Endothelial cell (in vitro differentiated cells): ENCODE measurements at places on chromosomes 16 and 17.

DNA sequence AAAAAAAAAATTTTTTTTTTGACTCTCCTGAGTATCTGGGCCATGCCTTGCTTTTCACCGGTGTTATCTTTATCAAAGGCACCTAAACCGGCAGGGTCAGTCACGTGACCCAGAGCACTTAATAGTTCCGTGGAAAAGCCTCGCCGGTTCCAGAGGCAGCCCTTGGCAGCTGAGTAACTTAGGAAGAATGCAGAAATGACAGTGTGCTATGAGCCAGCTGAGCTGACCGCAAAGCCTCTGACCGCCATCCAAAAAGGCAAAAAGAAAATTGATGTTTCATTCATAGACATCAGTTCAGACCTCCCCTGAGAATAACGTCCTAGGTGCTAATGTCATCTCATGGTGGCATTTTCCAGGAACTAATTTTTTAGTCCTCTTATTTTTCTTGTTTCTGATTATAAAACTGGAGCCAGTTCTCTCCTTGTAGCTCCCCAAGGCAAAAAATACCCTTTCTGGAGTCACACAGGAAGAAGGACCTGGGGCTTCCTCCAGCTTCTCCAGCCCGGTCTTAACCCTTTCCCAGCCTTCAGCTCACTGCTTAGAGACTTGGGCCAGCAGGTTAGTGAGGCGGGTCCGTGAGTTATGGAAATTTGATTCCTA, 122.6 kb downstream of the SOCS1 start:
- peaks cover 48% of the 10 kb centered on the region for H3K4me1 ChIP-seq
- DNase-seq: no peak
- H3K27ac ChIP-seq: peak overlapping the region; percentile 62
- H3K4me3 ChIP-seq: peak overlapping the region; percentile 26

- no peaks in the 10 kb centered on the region for H3K4me1 ChIP-seq
- no peaks in the 10 kb centered on the region for H3K27me3 ChIP-seq
- H3K27ac ChIP-seq: no peak overlapping the region
- H3K4me3 ChIP-seq: no peak overlapping the region
- DNase-seq: no peak
- peaks cover under 1% of the 10 kb centered on the region for H3K36me3 ChIP-seq
Measured at GRCh38 chr17:82087961-82088837, 9.8 kb downstream of the FASN start.

DNA sequence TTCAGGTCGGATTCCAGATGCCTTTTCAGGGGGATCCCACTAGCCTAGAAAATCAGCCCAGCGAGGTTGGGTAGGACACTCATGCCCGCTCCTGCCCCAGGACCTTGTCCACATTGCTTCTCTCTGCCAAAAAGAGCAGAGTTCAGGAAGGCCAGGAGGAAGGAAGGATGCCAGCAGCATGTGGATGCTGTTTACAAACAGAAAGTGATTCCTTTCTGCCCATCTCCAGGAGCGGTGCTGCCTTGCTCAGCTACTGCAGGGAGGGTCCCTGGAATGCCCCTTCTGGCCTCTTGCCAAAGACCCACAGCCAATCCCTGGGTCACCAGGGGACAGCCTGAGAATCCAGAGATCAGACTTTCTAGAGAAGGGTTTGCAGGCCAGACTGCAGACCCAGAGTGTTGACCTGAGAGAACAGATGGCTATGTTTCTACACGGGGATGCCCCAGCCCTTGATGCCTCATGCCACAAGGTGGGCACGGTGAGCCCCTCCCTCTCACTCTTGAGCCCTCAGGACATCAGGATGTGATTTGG, 32.3 kb upstream of the EMP2 start:
- no peaks in the 10 kb centered on the region for H3K36me3 ChIP-seq
- no peak overlapping the region for H3K27ac ChIP-seq
- no peak overlapping the region for H3K4me3 ChIP-seq
- DNase-seq: no peak

GRCh38 chr17:48634493-48635208, 8.5 kb upstream of the HOXB9 start:
- peaks cover 15% of the 10 kb centered on the region for H3K4me1 ChIP-seq
- peak overlapping the region; percentile 51 for H3K4me3 ChIP-seq
- H3K27me3 ChIP-seq: peaks cover 39% of the 10 kb centered on the region
- no peaks in the 10 kb centered on the region for H3K36me3 ChIP-seq
- H3K27ac ChIP-seq: no peak overlapping the region

DNA sequence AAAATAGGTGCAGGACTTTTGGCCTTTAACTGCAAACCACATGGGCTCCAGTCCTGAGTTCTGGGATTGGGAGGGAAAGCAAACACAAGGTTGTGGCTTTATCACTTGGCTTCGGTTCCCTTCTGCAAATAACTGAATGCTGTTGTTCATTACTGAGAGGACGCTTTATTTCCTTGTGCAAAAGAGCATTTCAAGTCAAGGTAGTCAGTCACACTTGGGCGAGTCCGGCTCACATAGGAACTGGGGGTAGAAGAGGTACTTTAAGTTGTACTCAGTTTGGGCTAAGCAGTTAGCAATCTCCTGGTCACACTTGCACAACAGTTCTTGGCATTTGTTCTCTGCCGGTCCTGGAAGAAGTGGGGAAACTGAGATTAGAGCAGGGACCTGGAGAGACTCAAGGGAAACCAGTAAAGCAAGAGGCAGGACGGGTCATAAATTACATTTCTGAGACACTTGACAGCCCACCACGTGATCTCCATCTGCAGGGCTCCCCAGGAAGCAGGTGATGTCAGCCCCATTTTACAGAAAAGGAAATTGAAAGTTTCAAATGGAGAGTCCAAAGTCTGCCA, 21.6 kb downstream of the PLA2G10 start:
- H3K27me3 ChIP-seq: no peaks in the 10 kb centered on the region
- no peaks in the 10 kb centered on the region for H3K36me3 ChIP-seq
- DNase-seq: no peak
- no peaks in the 10 kb centered on the region for H3K4me1 ChIP-seq
- no peak overlapping the region for H3K27ac ChIP-seq

GRCh38 chr17:18955009-18955408, 3.0 kb downstream of the SLC5A10 start:
- no peak for DNase-seq
- H3K4me3 ChIP-seq: no peak overlapping the region
- H3K27me3 ChIP-seq: no peaks in the 10 kb centered on the region
- H3K36me3 ChIP-seq: no peaks in the 10 kb centered on the region
- peaks cover 5% of the 10 kb centered on the region for H3K4me1 ChIP-seq
- no peak overlapping the region for H3K27ac ChIP-seq

GRCh38 chr17:81868674-81869220, 2.4 kb downstream of the ARHGDIA start:
- peak overlapping the region; percentile 47 for H3K4me3 ChIP-seq
- no peak for DNase-seq
- peaks cover 3% of the 10 kb centered on the region for H3K4me1 ChIP-seq
- H3K27ac ChIP-seq: peak overlapping the region; percentile 36
- peaks cover 26% of the 10 kb centered on the region for H3K27me3 ChIP-seq

GRCh38 chr17:65749479-65749878, 188.0 kb upstream of the AXIN2 start:
- H3K27me3 ChIP-seq: peaks cover 1% of the 10 kb centered on the region
- H3K4me1 ChIP-seq: no peaks in the 10 kb centered on the region
- H3K36me3 ChIP-seq: no peaks in the 10 kb centered on the region
- H3K4me3 ChIP-seq: no peak overlapping the region
